ENCODE measurements at places on chromosomes 5 and 9.

GRCh38 chr5:61159836-61160235 is 2.4 kb downstream of the SMIM15 start:
- no peak for DNase-seq

DNA sequence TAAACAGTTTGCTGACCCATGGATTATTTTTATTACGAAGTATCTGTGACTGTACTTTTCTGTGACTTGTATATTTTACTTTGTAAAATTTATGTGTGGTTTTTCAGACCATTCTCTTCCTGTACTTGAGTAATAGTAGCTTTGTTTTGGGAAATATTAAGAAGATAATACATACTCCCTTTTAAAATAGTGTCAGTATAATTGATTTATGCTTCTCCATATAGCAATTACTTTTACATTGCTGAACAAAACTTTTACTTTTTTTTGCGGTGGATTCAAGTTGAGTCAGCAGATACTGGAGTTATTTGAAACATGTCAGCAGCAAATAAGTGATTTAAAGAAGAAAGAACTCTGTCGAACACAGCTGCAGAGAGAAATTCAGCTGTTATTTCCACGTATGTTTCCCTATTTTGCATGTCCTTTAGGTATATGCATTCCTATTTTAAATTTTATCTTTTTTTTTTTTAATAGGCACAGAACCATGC is 28.4 kb downstream of the TENT2 start:
- no peak for DNase-seq

DNA sequence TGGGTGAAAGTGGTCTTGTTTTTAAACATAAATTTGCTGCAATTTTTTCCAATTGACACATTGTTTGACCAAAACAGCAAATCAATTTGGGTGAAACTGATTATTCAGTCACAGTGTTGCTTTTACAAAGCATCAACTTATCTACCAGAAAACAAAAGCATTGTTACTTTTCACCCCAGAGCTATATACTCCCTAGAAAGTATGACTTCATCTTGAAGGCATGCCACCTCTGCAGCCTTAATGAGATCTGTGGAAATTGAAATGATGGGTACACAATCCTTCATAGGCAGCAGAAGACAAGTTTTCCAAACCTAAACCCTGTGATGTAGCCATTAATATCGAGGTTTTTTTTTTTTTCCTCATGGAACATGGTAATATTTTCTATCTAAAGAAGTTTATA is 615.9 kb downstream of the CHSY3 start:
- DNase-seq = no peak

DNA sequence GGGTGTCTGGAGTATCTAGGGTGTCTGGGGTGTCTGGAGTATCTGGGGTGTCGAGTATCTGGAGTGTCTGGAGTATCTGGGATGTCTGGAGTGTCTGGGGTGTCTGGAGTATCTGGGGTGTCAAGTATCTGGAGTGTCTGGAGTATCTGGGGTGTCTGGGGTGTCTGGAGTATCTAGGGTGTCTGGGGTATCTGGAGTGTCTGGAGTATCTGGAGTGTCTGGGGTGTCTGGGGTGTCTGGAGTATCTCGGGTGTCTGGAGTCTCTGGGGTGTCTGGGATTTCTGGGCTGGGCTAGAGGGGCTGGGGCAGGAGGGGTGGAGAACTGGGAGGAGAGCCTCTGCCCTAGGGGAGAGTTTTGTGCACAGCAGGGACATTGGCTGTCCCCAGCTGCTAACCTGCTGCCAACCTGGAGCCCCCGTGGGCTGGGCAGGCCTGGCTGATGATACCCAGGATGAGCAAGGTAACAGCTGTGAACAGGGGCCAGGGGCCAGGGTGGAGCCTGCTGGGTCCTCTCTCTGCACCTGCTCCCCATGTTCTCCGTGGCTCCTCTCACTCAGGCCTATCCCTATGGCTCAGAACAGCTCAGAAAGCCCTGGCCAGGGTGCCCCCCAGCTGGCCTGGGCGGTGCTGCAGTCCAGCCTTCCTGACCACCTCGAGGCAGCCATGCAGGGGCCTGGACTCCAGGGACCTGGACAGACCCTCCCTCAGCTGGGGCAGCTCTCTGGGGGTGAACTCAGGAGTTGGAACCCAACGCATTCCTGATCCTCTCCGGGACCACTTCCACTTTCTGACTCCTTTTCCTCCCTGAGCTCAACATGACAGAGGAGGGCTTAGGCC is 29.9 kb downstream of the LHX3 start:
- DNase-seq = no peak

DNA sequence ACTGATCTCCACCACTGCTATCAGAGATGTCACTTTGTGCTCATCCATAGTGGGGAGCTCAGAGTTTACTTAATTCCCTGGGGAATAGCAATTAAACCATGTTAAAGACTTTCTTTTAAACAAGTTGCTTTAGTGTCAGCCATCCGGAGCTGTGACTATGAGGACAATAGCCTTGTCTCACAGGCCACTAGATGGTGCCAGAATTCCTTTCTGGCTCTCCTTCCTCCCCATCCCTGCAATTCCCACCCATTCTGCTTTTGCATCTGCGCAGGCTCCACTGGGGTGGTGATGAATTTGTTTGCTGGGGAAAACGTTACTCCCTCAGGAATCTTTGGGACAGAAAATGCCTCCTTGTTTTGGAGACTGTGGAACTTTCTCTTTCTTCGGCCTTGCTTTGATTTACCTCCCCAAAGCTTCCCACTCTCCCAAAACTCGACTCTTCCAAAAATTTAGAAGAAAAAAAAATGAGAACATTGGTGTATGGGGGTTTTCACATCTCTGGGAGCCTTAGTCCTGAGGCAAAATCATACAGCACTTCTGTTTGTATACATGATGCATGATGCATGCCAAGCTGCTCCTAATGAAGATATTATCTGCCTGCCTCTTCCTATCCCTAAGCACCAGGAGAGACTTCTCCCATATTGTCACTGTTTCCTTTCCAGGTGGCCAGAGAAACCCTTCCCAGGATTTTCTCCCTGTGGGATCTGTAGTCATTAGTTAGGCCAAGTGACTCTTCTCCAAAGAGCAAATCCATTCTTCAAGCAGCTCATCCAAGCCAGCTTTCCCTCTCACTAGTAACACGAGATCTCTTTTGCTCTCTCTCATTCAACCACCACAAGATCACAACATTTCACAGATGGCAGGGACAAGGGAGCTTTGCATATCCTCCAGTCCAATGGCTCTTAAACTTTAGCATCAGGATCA is 466.1 kb downstream of the TLR4 start:
- DNase-seq = no peak

DNA sequence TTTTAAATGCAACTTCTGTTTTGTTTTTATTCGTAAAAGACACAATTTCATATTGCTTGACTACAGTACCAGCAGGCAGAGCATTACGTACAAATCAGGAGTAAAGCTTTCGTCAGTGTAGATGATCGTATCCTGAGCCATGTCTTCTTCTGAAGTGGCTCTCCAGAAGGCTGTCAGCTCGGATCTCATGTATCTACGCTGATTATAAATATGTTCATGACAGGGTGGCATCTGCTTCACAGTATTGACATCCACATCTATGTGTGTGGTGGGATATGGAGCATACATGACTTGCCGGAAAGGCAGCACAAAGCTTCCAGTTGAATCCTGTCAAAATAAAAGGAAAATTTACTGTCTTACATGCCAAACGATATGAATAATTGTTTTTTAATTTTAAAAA is 16.8 kb downstream of the C9orf72 start:
- DNase-seq = no peak

GRCh38 chr5:115775999-115776398 is 40.5 kb downstream of the CDO1 start:
- no peak for DNase-seq

GRCh38 chr5:82664732-82665131 is 386.6 kb upstream of the RPS23 start:
- DNase-seq = no peak

- no peak for DNase-seq
Measured at GRCh38 chr5:177353093-177353492, 1.6 kb upstream of the LMAN2 start.

GRCh38 chr5:98085593-98085992 is 687.9 kb upstream of the RGMB start:
- DNase-seq = no peak

DNA sequence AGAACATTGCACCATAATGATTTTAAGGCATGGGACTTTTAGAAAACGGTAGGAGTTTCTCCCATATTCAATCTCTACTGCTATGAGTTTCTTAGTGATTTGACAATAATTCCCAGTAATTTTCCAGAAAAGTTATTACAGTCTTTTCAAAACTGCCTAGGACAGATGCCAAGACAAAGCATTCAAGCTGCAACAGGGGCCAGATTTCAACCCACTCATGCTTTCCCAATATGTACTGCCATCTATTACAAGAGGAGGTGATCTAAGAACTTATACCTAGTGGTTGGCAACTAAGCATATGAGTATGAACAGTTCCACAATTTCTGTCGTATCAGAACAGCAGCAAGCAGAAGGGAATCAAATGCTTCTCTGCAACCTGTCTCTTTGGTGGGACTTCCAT is 95.1 kb upstream of the TMED7 start:
- no peak for DNase-seq

GRCh38 chr9:121298689-121299466 is 30.9 kb downstream of the GSN start:
- DNase-seq = no peak
